ENCODE measurements at places on chromosomes 11 and 22.

DNA sequence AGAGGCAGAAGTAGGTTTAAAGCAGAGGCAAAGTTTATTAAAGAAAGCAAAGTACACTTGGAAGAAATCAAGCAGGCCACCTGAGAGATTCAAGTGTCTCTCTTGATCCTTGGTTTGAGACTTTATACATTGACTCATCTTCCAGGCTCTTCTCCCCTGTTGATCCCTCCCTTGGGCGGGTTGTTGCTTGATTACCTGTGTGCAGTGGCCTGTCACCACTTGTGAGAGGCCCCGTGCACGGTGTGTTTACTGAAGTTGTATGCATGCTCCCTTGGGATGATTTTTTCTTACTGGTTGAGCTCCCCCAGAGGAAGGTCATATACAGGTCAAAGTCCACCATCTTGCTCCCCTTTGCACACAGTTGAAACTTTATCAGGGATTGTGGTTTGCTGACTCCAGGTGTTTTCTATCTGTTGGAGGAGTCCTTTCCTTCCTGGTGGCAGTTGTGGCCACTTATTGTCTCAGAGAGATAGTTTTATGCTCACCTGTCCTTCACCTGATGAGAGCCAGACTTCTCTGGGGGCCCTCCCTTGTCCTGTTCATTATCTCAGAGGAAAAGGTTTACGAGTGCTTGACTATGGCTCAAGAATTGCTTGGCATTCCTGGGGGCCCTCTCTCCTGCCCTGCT is 16.3 kb upstream of the RBMXL2 start:
- DNase-seq: no peak

- no peak for DNase-seq
Measured at GRCh38 chr22:22526125-22526912, 6.2 kb upstream of the ZNF280A start.

DNA sequence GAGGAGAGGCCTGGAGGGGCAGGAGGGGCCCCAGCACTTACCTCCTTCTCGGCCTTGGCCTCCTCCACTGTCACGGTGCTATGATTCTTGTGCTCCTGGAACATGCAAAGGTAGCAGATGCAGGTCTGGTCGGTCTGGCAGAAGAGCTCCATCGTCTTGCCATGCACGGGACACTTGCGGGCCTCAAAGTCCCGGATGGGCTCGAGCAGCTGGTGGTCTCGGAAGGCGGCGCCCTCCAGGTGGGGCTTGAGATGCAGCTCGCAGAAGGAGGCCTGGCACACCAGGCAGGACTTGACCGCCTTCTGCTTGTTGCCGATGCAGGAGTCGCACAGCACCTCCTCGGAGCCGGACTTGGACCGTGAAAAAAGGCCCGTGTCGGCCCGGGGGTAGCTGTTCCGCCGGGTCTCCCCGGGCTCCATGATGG is 714 bp downstream of the TRIM29 start:
- DNase-seq: peak; percentile 32

- no peak for DNase-seq
Measured at GRCh38 chr11:28176351-28176750, 68.2 kb downstream of the METTL15 start.

- DNase-seq: peak; percentile 77
Measured at GRCh38 chr22:40030758-40031095, 36.0 kb downstream of the FAM83F start.

DNA sequence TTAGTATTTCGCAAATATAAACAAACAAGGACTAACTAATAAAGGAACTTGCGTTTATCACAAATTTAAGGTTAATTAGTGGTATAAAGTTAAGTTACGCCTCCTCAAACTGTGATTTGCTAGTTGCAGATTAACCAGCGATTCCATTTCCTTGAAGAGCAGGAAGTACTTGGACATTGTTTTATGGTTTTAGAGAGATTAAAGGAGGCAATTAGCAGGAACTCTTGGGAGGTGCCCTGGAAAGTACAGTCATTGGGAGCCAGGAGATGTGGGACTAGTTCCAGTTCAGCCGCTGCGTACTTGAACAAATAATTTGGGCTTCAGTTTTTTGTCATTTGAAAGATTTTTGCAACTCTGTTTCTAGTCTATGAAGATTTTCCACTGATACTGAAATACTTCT is 3.3 kb downstream of the FAM118B start:
- no peak for DNase-seq

- DNase-seq: no peak
Measured at GRCh38 chr22:46747646-46748045, 9.6 kb upstream of the CERK start.

DNA sequence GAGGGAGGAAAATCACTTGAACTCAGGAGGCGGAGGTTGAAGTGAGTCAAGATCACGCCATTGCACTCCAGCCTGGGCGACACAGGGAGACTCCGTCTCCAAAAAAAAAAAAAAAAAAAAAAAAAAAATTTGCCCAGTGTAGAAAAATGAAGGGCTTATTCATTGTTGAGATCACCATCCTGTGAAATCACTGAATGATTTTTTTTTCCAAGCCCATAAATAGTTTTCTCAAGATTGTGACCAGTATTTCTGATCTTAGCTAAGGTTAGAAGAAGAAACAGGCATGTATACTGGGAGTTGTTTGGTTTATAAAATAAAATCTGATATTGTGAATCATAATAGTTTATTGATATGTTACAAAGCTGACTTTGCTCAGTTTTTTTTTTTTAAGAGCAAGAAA is 269.4 kb downstream of the CADM1 start:
- DNase-seq: no peak

GRCh38 chr22:45672564-45673481 is 1.2 kb downstream of the ATXN10 start:
- no peak for DNase-seq

GRCh38 chr11:75560644-75561043 is 1.4 kb upstream of the SERPINH1 start:
- DNase-seq: no peak

DNA sequence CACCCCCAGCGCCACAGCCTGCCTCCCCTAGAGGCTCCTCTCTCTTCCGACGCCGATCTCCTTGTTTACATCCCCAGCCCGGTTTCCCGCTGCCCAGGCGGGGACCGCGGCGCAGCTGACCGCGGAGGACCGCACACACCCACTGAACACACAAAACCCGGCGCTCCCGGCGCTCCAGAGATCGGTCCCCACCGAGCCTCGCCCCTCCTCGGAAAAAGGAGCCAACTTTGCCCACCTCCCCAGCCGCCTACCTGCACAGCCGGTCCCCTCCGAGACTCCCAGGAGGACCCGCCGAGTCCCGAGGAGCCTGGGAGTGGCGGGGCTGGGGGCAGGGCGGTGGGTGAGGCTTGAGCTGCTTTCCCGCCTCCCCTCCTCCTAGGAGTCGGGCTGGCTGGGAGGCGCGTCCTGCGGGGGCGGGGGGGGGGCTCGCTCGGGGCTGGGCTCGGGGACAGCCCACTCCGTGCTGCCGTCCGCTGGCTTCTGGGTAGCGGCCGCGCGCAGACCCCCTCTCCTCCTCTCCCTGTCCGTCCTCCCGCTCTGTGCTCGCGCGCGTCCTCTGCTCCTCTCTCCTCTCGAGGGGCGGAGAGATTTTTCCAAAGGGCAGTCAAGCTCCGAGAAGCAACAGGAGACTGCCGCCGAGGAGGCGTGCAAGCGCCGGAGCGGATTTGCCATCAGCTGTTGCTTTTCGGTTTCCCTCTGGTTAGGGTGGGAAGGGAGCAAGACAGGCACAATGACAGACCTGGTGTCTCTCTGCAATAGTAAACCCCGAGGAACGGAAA is at the start of gene FXYD6:
FXYD6 (minus strand) TSS at position 318 of the 779 bp plus-strand sequence. CDS start 33,882 bp downstream, outside the sequence.
- DNase-seq: peak; percentile 90

DNA sequence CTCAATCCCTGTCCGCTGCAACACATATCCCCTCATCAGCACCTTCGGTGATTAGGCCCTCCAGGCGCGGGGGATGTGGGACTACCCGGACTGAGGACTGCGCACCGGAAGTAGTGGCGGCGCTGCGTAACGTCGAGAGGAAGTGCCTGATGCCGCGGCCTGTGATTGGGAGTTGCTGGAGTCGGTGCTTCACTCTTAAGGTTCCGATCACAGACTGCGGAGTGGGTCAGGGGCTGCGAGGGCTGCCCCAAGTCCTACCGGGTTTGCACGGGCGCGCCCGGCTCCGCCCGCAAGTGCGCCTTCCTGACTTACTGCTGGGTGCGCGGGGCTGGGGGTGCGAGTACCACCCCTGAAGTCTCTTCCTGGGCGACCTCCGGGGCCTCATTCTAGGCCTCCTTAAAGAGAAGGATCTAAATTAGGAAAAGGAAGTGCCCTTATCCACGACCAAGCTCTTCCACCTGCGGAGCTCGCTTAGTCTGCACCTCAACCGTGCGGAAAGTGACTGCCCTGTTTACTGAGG is at the start of gene ALKBH3:
ALKBH3 (plus strand) TSS at position 192 of the 520 bp plus-strand sequence. CDS start 1,822 bp downstream, outside the sequence.
- DNase-seq: peak; percentile 97

DNA sequence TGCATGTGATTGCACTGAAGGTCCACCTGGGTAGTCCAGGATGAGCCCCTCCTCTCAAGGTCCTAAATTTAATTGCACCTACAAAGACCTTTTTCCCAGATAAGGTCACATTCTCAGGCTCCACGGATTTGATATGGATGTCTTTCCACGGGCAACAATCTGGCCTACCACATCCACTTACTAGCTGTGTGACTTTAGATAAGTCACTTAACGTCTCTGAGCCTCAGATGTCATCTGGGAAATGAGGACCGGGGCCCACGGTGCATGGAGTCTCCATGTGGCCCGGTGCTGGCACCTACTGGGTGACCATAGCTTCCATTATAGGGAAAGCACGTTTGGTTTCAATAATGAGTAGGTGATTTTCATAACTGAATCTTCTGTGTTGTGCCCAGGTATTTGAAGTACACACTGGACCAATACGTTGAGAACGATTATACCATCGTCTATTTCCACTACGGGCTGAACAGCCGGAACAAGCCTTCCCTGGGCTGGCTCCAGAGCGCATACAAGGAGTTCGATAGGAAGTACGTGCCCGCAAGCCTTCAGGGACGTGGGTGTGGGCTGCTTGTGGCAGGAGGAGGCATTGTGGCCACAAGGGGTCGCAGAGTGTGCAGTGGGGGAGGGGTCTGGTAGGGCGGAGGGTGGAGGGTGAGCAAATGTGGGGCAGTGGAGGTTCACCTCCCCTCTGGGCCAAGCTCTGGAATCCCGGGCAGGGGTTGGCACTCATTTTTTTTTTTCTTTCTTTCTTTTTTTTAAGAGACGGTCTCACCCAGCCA is 55.7 kb downstream of the ARHGAP8 start:
- peak; percentile 87 for DNase-seq

- DNase-seq: no peak
Measured at GRCh38 chr11:17648528-17648927, 70.8 kb upstream of the MYOD1 start.

DNA sequence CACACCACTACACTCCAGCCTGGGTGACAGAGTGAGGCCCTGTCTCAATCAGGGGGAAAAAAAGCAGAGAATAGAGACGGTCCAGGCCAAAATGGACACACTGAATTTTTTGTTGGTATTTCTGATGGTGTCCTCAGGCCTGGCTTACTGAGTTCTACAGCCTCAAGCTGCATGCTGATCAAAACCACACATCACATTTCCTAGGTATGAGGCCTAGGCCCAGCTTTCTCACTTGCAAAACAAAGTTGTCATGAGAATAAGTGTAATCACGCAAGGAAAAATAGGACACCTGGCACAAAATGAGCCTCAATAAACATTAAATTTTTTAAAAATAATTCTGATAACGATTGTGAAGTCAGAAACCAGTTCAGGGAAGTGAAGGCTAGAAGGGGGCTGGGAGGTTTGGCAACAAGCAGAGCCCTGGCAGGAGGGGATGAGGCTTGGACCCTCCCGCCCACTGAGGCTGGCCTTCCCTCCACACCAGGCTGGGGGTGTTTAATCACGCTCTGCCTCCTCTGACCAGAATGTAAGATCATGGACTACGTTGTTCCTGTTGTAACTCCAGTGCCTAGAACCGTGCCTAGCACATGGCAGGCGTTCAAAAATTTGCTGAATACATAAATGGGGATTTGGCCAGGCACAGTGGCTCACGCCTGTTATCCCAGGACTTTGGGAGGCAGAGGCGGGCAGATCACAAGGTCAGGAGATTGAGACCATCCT is 18.1 kb downstream of the PACSIN2 start:
- DNase-seq: no peak

GRCh38 chr22:39773976-39774539 is 119.5 kb downstream of the ENTHD1 start:
- no peak for DNase-seq

DNA sequence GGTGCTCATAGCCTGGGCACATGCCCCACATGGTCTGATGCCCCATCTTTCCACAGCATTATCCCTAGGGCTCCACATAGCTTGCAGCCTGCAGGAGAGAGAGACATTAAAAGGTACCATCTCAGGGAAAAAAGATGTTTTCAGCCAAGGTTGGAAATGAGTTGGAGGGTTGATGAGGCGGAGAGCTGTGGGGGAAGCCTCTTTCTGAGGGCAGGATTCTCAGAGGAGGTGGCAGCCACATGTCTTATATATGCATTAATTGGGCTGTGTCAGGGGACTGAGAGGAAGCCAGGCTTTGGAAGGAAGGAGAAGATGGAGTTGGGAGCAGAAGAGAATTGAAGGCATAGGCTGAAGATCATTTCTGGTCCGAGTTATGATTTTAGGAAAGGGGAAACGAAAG is 57.8 kb downstream of the CEP164 start:
- peak; percentile 21 for DNase-seq

DNA sequence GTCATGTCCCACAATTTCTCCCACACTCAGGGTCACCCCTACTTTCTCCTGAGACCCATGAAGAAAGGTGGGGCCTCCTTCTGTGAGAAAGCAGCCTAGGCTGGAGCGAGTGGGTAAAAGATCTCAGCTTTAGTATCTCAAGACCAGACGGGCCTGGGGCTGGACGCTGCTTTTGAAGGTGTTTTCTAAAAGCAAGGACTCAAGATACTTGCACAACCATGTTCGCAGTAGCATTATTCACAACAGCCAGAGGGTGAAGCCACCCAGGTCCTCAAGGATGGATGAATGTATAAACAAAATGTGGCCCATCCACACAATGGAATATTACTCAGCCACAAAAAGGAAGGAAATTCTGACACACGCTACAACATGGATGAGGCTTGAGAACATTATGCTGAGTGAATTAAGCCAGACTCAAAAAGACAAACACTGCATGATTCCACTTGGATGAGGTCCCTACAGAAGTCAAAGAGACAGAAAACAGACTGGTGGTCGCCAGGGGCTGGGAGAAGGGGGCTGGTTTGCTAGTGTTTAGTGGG is 10.6 kb downstream of the SHANK2 start:
- DNase-seq: peak; percentile 20

- no peak for DNase-seq
Measured at GRCh38 chr11:7672276-7672959, 882 bp downstream of the CYB5R2 start.

DNA sequence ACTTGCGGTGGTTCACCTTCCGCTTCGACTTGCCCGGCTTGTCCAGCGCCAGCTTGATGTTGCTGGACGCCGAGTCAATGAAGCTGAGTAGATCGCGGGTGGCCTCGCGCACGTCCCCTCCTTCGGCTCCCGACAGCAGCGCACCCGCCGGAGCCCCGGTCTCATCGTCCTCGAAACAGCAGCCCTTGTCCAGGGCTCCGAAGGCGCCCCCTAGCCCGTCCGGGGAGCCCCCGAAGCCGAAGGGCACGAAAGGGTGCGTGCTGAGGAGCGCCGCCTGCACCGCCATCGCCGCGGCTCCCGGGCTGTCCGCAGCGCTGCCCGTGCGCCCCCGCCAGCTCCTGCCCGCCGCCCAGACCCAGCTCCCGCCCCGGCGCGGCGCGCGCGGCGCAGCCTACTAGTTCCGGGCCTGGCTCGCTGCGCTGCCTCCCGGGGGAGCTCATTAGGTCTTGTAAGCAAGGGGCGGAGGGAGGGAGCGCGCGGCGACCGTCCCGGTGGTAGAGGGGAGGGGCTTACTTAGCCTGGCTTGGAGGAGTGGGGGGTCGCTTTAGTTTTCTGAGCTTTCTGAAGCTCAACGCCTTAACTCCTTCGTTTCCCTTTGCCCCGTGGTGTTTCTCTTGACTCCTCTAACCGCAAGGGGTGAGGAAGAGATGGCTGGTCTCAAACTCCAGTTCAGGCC is at the start of gene FAM181B:
FAM181B (minus strand) TSS at position 421 of the 676 bp plus-strand sequence; CDS start at position 286, 135 bp downstream.
- peak; percentile 94 for DNase-seq

All from endodermal cell (in vitro differentiated cells).